ENCODE measurements at places on chromosomes 5 and 9. TPM values are rescaled to one million over a fixed set of nuclear protein-coding genes. Genes with fewer than 3 reads are reported as not detected.

Gene TSLP
- polyA plus RNA-seq, result 1.1 TPM

Gene ENTREP1
- polyA plus RNA-seq, result 4.3 TPM

Gene GFI1B
- polyA plus RNA-seq, result not detected

Gene EQTN
- polyA plus RNA-seq, result not detected

Gene LHX6
- 2.6 TPM for polyA plus RNA-seq

Gene GRIA1
- polyA plus RNA-seq, result 31.0 TPM

Gene NR4A3
- polyA plus RNA-seq, result 1.0 TPM

Gene MED7
- polyA plus RNA-seq, result 5.3 TPM

Gene PRELID1
- 96.8 TPM for polyA plus RNA-seq

Gene SLC6A3
- polyA plus RNA-seq, result 3.6 TPM

Gene LCN2
- polyA plus RNA-seq, result not detected

Gene ZNF346
- polyA plus RNA-seq, result 16.9 TPM

Gene PCDHGA4
- polyA plus RNA-seq, result 3.9 TPM

Gene UQCRQ
- polyA plus RNA-seq, result 303 TPM

Gene TMEM174
- not detected for polyA plus RNA-seq

Gene C7
- polyA plus RNA-seq, result 3.6 TPM

Gene TBCA
- 305 TPM for polyA plus RNA-seq

Gene ZNF366
- 1.6 TPM for polyA plus RNA-seq

Gene PIP5KL1
- polyA plus RNA-seq, result 2.4 TPM

Gene HAPLN1
- 0.39 TPM for polyA plus RNA-seq

Gene IFNA13
- polyA plus RNA-seq, result not detected

Gene LMBRD2
- polyA plus RNA-seq, result 3.7 TPM

Gene NMUR2
- not detected for polyA plus RNA-seq

Gene CLIC3
- 1.9 TPM for polyA plus RNA-seq

Gene FOXD4
- not detected for polyA plus RNA-seq

Gene OR1J2
- polyA plus RNA-seq, result not detected

Gene CER1
- 4.1 TPM for polyA plus RNA-seq

Gene INSL4
- polyA plus RNA-seq, result not detected

Gene SLC25A2
- not detected for polyA plus RNA-seq

Gene ACOT12
- polyA plus RNA-seq, result not detected

Gene WDR36
- 4.5 TPM for polyA plus RNA-seq

Gene WDR41
- 15.1 TPM for polyA plus RNA-seq

Gene HACD4
- polyA plus RNA-seq, result 0.34 TPM

Gene CTSV
- polyA plus RNA-seq, result 19.0 TPM

Gene TMC1
- 0.29 TPM for polyA plus RNA-seq

Gene PLAC8L1
- not detected for polyA plus RNA-seq

Gene KLHL3
- 1.3 TPM for polyA plus RNA-seq

Gene PCDHB10
- 8.4 TPM for polyA plus RNA-seq

Gene RGS7BP
- polyA plus RNA-seq, result 1.1 TPM

Gene GCNT4
- polyA plus RNA-seq, result 0.17 TPM

Gene SLC34A1
- polyA plus RNA-seq, result not detected

Gene OTULINL
- polyA plus RNA-seq, result 22.2 TPM

Gene ANKRD31
- not detected for polyA plus RNA-seq

Gene MGAT4B
- 174 TPM for polyA plus RNA-seq

Gene PCDHAC1
- polyA plus RNA-seq, result 0.81 TPM

Gene ENG
- polyA plus RNA-seq, result 47.3 TPM

Gene ZNF608
- 15.6 TPM for polyA plus RNA-seq

Gene CDC20B
- 0.15 TPM for polyA plus RNA-seq

Gene ADGRV1
- polyA plus RNA-seq, result 7.8 TPM

All from brain (organoid and tissue), 16 donors.